Effector memory CD4-positive, alpha-beta T cell (primary cell): ENCODE measurements at places on chromosomes 2 and 18.

DNA sequence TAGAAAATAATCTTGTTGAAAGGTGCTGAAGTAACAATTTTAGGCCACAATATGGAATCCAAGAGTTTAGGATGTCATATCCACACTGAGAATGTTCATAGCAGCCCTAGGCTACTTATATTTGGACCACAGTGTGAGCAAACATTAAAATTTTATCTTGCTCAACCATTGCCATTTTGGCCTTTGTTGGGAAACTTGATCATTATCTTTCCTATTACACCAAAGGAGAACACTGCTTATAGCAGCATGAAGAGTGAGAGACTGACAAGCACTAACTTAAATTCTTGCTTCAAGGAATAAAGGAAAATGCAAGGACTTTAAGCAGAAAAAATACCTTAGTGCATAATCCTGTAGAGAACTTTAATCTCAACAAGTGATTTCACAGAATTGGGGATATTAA, 86.3 kb upstream of the LRRTM4 start:
- DNase-seq: no peak

GRCh38 chr2:177252808-177253531, 11.6 kb downstream of the NFE2L2 start:
- DNase-seq: no peak

- DNase-seq: no peak
These were observed 143.4 kb downstream of the NCKAP5 start for GRCh38 chr2:133424876-133425275.

- peak; percentile 3 for DNase-seq
These were observed at the start of gene CDCA7 for GRCh38 chr2:173354582-173355131. CDCA7 (plus strand) TSS chr2:173354872; CDS start chr2:173354964, 92 bp downstream.

- no peak for DNase-seq
These were observed 26.4 kb upstream of the CYTIP start for GRCh38 chr2:157470321-157470720.

DNA sequence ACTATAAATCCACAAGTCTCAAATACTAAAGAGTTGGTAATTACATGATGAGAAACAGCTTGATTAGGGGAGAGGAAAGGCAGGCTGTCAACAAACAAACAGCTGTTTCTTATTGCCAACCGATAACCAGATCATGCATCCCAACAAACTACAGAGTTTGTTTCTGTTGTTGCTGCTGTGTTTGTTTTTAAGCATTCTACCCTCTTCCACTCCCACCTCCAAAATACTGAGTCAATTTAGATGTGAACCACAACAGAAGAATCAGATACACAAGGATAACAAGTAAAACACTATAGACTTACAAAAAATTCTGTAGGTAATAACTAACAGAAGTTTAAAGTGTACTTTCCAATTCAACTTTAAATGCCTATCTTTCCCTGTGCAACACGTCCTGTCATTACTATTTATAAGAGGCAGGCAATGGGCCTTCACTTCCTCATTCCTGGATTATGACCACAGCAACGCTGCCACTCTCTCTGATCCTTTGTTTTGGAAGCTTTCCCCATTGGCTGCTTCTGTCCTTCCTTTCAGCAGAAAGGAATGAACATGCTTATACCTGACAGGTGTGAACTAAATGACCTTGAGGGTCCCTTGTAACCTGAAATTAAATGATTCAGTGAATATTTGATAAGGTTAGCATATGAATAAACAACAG, 152.0 kb downstream of the SRBD1 start:
- no peak for DNase-seq

GRCh38 chr2:206218156-206218555, 56.3 kb upstream of the ZDBF2 start:
- no peak for DNase-seq

- no peak for DNase-seq
These were observed 114.6 kb upstream of the ARHGAP28 start for GRCh38 chr18:6614952-6615351.

GRCh38 chr18:57466307-57466706, 31.1 kb downstream of the ONECUT2 start:
- no peak for DNase-seq

GRCh38 chr2:127360242-127360641, 27.5 kb downstream of the MAP3K2 start:
- DNase-seq: no peak

DNA sequence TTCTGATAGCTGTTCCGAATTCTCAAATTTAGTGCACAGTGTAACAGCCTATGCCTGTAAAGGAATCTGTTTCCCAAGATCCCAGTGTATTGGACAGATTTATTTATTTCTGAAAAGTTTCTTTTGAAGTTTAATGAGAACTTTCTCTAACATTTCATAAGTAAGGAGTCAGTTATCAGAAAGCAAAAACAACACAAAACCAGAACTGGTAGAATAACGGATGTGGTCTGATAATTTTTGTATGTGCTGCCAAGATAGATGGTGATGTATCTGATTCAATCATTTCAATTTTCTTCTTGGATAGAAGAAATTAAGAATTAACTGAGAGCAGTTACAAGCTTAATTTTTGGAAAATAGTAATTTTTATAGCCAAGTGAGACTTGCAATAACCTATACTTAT, 374.3 kb downstream of the SOCS6 start:
- no peak for DNase-seq

- DNase-seq: no peak
These were observed 285.3 kb downstream of the SOX11 start for GRCh38 chr2:5977477-5977876.

DNA sequence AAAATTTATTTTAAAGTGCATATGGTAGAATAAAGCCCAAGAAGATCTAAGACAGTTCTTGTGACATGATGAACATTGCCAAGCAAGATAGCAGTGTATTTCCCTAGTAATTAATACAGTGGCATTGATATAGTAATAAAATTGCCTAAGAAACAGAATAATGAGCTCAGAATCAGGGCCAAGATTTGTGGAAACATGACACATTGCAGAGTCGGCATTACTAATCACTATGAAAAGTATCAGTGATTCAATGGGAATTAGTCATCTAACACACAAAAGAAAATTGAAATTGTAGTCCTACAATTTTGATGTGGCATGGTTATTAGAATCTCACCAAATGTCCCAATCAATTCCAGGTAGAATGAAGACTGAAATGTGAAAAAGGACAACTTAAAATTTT, 243.0 kb upstream of the CYRIA start:
- no peak for DNase-seq

GRCh38 chr18:46387441-46388131, 269.4 kb downstream of the LOXHD1 start:
- no peak for DNase-seq

DNA sequence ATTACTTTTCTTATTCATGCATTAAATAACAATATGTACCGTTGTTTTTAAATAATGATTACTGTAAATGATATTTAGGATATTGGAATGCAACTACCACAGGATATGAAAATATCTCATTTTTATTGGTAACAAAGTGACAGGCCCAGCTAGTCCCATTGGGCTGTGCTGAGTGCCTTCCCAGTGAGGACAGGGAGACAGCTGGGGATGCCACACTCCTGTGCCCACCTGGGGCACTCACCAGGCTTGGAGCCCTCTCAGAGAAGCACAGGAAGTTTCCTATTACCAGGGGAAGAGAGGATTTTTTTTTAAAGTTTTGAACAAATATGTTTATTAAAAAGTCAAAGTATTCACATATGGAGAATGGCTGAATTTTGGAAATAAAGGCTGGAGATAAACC, 48.9 kb downstream of the PARD6G start:
- no peak for DNase-seq

- DNase-seq: no peak
These were observed 1.7 kb downstream of the HNRNPLL start for GRCh38 chr2:38600921-38601455.

DNA sequence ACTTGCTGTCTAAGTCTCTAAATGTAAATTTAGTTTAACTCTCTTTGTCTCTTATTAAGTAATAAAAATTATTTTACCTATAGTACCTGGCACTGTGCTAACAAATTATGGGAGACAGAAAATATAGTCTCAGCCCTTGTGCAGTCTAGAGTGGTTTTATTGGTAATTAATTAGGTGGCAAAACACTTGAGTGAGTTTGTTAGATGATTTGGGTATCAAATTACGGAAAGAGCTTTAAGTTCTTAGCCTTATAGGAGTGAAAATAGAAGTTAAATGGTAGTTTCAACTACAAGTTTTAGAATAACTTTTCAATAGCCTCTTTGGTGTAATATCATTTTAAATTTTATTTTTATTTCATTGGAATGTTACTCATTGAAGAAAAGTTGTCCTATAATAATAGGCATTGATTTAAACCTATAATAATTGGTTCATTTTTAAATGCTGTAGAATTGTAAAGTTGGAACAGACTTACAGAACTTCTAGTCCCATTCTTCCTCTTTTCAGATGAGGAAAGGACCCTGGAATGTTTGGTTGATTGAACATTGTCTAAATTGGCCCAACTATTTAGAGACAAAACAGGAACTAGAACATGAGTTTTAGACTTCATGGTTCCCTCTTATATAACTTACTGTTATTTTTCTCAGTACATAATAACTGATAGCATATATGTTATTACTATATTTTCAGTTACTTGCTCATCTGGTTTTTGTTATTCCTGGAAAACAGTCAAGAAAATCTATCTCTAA, 10.2 kb upstream of the HTR2B start:
- DNase-seq: no peak

DNA sequence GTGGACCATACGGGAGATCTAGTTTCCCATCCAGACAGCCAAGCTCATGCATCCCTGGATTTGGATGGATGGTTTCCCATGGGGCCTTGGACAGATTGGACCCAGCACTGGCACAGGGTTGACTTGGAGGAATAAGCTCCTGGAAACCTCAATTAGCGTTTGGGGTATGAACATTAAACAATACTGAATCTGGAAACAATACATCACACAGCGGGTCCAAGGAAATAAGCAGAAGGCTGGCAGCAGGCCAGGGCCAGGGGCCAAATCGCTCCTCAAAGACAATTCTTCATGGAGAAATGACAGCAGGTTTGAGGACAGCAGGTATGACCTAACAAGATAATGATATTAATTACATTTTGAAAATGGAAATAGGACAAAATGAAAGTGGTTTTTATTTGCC, 540.6 kb downstream of the RIT2 start:
- no peak for DNase-seq

GRCh38 chr2:119428488-119429224, 3.0 kb upstream of the TMEM37 start:
- no peak for DNase-seq

DNA sequence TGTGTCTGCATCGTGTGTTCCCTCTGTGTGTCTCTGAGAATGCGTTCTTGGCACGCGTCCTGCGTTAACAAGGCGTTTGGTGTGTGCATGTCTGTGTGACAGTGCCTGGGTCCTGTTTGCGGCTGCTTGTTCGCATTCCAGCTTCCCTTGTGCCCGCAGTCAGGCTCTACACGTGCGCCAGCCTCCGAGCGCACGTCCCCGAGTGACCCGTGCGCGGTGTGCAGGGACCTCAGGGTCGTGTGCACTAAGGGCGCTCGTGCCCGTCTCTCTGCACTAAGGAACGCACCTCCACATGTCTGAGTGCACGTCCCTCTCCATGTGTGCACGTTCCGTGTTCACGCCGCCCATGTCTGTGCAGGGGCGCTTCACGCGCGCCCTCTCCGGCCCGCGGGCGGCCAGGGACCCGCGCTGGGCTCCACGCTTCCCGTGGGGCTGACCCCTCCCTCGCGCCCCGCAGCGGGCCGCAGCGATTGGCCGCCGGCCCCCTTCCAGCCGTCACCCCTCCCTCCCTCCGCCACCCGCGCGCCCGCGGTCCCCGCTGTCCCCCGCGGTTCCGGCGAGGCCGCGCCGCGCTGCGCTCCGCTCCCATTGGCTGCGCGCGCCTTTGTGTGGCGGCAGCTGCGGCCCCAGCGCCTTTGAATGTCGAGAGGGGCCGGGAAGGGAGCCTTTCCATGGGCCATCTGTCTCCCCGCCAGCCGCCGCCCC, 229.4 kb downstream of the HAUS1 start:
- no peak for DNase-seq

- no peak for DNase-seq
These were observed 38.9 kb downstream of the INO80C start for GRCh38 chr18:35458677-35459441.

DNA sequence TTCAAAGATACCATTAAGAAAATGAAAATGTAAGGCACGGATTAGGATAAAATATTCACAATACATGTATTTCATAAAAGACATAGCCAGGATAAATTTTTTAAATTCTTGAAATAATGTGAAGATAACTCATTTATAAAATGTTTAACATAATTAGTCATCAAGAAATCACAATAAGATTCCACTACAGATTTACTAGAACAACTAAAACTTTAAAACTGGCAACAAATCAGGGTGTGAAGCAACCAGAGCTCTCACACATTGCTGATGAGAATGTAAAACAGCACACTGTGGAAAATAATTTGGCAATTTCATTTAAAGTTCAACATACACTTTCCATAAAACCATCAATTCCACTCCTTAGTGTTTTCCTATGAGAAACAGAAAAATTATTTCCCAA, 89.6 kb upstream of the UBE2E3 start:
- no peak for DNase-seq

DNA sequence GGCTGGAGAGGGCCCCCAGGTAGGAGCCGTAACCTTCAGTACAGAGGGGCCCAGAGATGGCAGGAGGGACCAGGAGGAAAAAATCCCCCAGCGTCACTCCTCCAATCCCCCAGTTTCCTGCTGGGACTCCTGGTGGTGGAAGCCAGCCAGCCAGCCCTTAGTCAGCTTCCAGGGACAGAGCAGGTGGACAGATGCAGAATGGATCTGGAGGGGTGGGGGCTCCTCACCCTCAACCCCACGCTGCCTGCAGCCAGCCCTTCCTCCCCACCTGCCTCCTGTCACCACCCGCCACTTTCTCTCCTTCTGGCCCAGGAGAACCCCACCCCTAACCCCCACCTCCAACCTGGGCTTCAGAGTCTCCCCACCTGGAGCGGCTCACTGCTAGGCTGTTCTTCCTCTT, 21.1 kb downstream of the EMX1 start:
- no peak for DNase-seq

- DNase-seq: no peak
These were observed 1296.0 kb upstream of the ZEB2 start for GRCh38 chr2:145815933-145816332.

GRCh38 chr2:151337643-151338042, 19.7 kb upstream of the TNFAIP6 start:
- DNase-seq: no peak
